ENCODE measurements at places on chromosomes 2 and 18.

GRCh38 chr2:33131749-33132148 lies 185.0 kb downstream of the LTBP1 start:
- no peak for DNase-seq

- no peak for DNase-seq
These were observed 29.7 kb downstream of the IKZF2 start for GRCh38 chr2:213121690-213122089.

GRCh38 chr2:128314348-128315121 lies 4.1 kb downstream of the HS6ST1 start:
- DNase-seq: no peak

GRCh38 chr18:28128659-28128980 lies 48.3 kb downstream of the CDH2 start:
- no peak for DNase-seq

GRCh38 chr2:187233811-187234210 lies 214.2 kb downstream of the CALCRL start:
- DNase-seq: no peak

Data from EH (cell line).